Brain (organoid and tissue), 16 donors: ENCODE measurements at places on chromosomes 7 and 10. TPM values are rescaled to one million over a fixed set of nuclear protein-coding genes. Genes with fewer than 3 reads are reported as not detected.

DNA sequence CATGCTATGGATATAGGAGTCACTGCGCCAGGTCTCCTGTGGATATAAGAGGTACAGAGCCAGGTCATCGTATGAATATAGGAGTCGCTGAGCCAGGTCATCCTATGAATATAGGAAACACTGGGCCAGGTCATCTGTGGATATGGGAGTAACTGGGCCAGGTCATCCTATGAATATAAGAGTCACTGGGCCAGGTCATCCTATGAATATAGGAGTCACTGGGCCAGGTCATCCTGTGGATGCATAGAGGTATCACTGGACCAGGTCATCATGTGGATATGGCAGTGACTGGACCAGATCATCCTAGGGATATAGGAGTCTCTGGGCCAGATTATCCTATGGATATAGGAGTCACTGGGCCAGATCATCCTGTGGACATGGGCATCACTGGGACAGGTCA, 181.7 kb downstream of the DNAH11 start:
- no peak for DNase-seq

GRCh38 chr7:128098629-128099028, 67.4 kb upstream of the LRRC4 start:
- DNase-seq, result no peak

DNA sequence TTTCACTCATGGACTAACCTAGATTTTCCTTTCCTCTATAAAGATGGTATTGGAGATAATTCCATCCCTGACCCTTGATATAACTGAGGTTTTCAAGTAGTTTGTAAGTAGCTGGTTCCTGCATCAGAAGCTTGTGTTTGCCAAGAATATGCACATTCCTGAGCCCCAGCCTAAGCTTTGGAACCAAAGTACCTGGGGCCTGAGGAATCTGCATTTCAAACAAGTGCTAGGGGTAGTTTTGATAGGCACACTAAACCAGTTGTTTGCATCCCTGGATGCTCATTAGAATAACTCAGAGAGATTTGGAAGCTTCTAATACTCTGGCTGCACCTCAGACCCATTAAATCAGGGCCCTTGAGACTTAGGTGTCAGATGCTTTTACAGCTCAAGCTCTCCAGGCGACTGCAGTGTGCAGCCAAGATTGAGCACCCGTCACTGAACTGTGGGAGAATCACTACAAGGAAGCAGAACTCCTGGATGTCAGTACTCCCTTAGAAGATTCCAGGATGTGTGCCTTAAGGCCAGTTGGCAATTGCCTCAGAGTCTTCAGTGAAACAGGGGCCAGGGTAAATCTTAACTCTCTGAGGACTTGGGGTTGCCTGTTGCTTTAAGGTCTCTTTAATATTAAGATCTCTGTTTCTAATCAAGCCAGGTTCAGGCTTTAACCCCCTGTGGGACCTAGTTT, 565.0 kb downstream of the REEP3 start:
- DNase-seq, result no peak

GRCh38 chr10:13984647-13985155, 346.0 kb downstream of the FRMD4A start:
- DNase-seq, result no peak

GRCh38 chr7:28316489-28316888, 95.8 kb upstream of the CREB5 start:
- DNase-seq, result no peak

Gene POLR2J2
- 0.66 TPM for polyA plus RNA-seq
